ENCODE measurements at places on chromosomes 16 and 17.
A peak's percentile ranks its signal among the peaks of the same experiment; 100 is the strongest.

DNA sequence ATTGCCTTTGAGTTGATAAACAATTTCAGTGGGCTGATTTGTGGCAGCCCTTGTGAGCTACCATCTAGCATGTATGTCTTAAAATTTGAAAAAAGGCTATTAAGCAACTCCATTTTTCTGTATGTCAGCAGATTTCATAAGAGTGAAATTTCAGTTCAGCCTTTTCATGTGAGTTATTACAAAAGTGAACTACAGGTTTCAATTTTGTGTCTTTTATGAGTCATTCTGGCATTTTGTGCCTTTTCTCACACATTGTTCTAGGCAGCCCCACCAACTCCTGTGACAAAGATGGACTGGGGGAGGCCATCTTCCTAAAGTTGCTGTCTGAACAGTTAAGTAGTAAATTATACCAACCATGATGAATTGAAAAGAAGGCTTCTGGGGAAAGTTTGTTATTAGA, 52.1 kb downstream of the USP10 start:
- DNase-seq = peak; percentile 24

GRCh38 chr16:69474408-69474807, 50.0 kb downstream of the CYB5B start:
- DNase-seq = no peak

DNA sequence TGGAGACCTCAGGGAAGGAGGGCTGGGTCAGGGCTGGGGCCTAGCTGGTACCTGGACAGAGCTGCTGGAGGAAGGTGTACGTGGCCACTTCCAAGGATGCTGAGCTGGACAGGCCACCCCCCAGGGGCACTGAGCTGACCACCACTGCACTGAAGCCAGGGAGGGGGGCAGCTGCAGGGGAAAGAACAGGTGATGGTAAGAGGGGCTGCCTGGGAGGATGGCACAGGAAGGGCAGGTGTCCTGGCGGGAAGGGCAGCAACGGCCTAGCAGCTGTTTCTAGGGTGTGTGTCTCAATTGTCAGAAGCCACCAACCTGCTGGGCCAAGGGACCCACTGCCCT, 1.8 kb downstream of the GALK1 start:
- no peak for DNase-seq

GRCh38 chr17:4204710-4205173, 59.0 kb downstream of the ANKFY1 start:
- DNase-seq = peak; percentile 85

- peak; percentile 69 for DNase-seq
Measured at GRCh38 chr17:352421-353212, at the start of gene RPH3AL. Gene RPH3AL (minus strand): TSS chr17:352807. CDS start chr17:327543, 25,264 bp downstream.

GRCh38 chr17:79786930-79787643, 9.1 kb downstream of the CBX2 start:
- DNase-seq = no peak

DNA sequence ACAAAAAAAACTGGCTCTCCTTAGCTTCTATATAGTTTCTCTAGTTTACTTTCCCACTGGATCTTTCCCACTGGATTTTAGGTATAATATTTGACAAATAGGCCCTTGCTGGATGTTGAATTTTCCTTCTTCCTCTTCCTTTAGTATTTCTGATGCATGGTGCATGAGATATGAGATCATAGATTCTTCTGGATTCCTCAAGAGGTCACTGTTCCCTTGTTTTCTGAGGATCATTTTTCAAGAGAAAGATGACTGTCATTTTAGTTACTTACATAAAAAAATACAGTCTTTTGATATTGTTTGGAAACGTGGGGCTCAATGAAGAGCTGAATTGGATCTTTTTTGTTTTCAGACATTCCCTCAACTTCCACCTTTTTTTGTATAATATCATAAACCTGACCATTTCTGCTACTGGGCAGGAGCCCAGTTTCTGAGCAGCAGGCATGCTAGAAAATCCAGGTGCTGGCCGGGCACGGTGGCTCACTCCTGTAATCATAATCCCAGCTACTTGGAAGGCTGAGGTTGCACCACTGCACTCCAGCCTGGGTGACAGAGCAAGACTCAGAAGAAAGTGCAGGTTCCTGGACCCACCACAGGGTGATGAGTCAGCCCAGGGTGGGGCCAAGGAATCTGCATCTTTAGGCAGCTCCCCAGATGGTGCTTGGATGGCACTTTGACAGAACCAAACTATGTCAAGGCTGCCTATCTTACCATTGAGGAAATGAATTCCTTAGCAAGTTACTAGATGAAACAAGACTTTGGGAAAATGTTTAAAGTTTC, 70.3 kb downstream of the SDR42E1 start:
- peak; percentile 70 for DNase-seq

- no peak for DNase-seq
Measured at GRCh38 chr17:27939474-27940465, 46.6 kb upstream of the LYRM9 start.

DNA sequence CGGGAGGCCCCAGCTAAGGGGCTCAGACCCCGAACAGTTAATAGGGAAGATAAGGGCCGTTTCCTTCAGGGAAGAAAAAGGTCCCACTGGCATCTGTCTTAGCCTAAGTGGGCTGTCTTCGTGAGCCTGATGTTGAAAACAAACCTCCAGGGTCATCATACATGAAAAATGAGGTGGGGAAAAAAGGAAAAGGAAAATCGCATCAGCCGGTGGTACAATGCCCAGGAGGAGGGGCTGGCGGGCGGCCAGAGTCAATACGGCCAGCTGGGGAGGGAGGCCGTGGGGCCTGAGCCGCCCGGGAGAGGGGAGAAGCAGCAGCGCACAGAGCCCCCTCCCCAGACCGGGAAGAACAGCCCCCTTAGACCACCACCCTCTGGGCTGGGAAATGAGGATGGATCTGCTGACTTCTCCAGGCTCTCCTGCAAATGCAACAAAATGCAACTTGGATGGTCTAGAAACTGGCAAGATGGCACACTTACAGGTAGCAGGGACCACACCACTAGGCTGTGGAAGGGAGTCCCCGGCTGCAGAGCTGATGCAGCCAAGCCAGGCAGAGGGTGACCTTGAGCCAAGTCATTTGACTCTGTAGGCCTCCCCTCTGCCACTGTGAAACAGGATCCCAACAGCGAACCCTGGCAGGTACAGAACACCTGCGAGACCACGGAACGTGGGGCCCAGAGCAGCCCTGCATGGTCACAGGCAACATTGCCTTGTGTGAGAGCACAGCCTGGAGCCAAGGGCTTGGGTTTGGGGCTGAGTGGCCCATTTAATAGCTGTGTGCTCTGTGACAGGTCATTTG, 448.5 kb downstream of the SOX9 start:
- DNase-seq = no peak

DNA sequence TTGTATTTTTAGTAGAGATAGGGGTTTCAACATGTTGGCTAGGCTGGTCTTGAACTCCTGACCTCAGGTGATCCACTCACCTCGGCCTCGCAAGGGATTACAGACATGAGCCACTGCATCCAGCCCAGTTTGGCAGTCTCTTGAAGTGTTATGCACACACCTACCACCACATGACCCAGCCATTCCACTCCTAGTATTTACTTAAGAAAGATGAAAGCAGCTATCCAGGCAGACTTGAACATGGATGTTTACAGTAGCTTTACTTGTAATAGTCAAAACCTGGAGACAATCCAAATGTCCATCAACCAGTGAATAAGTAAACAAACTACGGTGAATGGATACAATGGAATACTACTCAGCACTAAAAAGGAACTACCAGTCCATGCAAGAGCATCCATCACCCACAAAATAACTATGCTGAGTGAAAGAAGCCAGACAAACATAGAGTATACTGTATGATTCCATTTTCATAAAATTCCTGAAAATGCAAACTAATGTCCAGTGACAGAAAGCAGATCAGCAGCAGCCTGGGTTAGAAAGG, 37.8 kb upstream of the RASD1 start:
- no peak for DNase-seq

DNA sequence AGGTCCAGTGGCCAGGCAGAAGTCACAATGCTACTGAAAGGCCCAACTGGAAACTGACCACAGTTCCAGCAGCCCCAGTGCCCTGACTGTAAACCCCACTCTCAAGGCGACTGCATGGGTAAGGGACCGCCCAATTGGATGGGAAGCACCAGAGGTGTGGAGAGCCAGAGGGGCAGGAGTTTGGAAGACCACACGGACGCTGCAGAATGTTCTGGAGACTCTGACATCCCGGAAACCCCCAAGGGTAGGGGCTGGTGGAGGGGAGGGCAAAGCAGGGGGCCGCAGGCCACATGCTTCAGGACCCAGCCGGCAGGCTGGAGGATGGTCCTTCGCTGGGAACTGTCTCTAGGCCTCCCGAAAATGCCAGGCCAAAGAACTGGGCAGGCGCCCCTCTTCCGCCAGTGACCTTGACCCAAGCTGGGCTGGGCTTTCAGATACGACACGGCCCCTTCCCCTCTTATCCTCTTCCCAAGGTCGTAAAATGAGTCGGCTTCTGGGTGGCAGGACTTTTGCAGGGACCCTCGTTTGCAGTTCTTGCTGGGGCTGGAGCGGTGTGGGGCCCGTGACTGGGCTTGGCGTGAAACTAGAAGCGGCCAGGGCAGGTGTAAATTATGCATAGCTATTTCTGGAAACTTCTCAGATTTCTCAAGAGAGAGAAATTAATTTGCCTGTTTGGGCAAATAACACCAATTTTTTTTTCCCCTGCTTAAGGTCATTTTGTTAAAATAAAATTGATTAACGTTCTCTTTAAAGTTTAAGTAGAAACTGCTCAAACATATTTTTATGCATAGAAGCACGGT, 110.2 kb downstream of the C16orf78 start:
- DNase-seq = no peak

- DNase-seq = no peak
Measured at GRCh38 chr16:11870399-11870798, 19.1 kb upstream of the RSL1D1 start.

GRCh38 chr16:58442547-58442946, 50.3 kb downstream of the GINS3 start:
- DNase-seq = no peak

DNA sequence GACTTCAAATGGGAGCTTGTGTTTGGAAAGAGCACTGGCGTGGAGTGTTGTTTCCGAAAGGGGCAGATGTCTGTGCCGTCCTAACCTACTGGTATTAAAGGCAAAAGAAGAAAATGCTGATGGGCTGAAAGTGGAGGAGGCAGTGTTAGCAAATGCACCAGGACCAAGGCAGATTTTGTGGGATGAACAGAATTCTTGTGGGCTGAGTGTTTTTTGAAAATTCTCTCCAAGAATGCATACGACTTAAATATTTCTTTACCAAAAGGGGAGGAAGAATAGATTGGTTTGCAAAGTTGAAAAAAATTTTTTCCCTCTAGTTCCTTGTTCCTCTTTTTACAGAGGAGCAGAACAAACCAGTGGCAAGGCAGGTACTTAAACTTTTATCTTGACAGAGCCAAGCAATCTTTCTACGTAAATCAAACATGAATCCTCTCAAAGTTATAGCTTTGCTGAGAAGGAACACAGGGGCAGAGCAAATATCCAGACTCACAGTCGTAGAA, 16.8 kb downstream of the MARCHF10 start:
- DNase-seq = no peak

DNA sequence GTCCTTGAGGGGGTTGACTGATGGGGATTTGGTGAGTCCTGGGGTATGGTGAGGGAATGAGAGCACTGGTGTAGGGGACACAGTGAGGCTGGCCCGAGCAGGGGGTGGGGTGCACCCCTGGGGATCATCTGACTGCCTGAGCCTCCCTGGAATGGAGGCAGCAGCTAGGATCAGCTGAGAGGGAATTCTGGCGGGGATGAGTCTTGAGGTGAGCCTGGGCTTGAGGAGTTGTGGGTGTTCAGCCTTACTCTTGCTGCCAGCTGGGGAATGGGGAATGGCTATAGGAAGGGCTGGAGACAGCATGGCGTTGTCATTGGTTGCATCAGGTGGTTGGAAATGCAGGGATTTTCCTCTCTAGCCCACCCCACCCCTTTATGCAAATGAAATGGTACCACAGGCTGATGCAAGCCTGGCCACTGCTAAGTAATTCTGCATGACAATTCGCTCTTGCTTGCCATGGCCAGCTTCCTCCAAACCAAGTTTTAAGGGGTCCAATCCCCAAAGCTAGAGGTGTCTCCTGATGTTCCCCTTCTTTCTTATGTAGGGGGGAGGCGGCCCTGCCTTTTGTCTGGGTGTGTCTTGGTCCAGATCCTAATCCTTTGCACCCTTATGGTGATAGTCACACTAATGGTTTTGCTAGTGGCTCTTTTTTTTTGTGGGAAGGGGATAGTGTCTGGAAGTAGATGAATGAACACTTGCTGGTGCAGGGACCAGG, 7.5 kb downstream of the NFE2L1 start:
- DNase-seq = no peak

DNA sequence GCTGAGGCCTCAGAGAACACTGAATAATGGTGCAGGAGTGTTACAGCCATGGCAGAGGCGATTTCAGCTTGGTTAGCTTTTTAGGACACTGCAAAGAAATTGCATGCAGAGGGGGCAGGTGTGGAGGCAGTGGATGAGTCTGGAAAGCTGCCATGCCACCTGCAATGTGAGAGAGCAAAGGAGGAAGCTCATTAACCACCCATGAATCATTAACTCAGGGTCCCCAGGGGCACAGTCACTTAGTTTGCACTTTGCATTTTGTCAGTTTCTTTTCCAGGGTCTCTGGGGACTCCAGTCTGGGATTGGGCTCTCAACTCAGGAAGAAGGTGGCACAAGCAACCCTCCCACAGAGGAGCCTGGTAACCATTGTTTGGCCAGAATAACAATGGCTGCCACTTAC, 132.9 kb downstream of the USP31 start:
- DNase-seq = no peak

DNA sequence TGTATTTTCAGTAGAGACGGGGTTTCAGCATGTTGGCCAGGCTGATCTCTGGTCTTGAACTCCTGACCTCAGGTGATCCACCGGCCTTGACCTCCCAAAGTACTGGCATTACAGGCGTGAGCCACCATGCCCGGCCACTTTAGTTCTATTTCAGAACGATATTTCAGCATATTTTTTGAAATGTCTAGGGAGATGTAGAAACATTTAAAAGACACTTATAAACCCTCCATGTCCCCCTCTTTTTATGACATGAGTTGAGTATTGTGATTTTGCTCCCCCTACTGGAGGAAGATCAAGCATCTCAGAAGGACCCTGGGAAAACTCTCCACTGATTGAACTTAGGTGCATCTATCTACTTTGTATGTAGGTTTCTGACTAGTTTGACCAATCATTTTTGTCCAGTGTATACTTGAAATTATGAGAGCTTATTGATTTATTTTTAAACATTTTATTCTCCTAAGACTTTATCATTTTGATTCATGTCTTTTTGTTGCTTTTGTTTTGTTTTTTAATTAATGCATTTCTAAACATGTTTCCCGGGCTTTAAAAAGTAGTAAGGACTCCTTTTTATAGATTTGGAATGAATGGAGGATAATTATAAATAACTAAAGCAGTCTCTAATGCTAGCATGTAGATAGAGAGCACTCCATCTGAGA, 105.1 kb downstream of the CHD9 start:
- peak; percentile 70 for DNase-seq

Data from endothelial cell of umbilical vein (primary cell).